NT2/D1 (cell line): ENCODE measurements at places on chromosomes 13 and 19.

- no peak for DNase-seq
Observed at GRCh38 chr13:82257790-82258507, 1624.3 kb downstream of the SLITRK1 start.

GRCh38 chr13:28641600-28641926 is 17.4 kb upstream of the POMP start:
- DNase-seq = no peak

- DNase-seq = no peak
Observed at GRCh38 chr13:76637641-76638141, 248.5 kb downstream of the KCTD12 start.

DNA sequence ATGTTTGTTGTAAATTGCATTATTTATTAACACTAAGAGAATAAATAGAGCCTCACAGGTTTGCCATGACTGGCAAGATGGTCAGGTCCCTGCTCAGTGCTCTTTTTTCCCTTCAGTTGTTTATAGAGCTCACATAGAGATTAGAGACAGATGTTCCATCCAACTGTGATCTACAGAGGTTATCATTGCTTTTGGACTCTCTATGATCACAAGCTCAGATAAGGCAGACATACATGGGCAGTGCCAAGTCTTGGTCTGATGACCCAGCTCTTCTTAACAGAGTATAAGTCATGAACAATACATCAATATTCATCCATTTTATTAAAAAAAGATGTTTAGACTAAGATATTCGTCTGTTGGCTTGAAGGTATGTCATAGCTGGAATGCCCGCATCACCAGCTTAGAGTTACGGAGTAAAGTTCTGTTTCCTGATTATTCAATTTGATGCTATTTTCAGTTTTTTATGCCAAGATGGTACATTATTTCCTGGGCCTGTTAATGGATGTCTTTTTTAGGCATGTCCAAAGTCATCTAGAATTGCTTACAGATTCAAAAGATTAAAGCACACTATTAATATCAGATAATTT is 729.8 kb upstream of the SLC10A2 start:
- DNase-seq = no peak

DNA sequence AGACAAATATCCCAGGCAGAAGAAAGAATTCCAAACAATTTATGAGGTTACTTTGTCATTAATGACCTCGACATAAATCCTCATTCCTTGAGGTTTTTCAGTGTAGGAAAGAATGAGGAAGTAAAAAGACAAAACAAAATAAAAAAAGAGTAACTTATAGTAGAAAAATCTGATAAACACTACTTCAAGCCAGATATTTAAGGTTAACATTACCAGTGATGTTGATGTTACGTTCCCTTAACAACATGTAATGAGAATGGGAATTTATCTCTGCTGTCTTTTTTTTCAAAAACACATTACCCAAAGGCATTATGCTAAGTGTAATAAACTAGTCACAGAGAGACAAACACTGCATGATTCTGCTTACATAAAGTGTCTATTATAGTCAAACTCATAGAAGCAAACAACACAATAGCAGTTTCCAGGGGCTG is 935.1 kb downstream of the SLITRK1 start:
- DNase-seq = no peak
